ENCODE measurements at places on chromosomes 3 and 15. TPM values are rescaled to one million over a fixed set of nuclear protein-coding genes. Genes with fewer than 3 reads are reported as not detected.
A peak's percentile ranks its signal among the peaks of the same experiment; 100 is the strongest.

DNA sequence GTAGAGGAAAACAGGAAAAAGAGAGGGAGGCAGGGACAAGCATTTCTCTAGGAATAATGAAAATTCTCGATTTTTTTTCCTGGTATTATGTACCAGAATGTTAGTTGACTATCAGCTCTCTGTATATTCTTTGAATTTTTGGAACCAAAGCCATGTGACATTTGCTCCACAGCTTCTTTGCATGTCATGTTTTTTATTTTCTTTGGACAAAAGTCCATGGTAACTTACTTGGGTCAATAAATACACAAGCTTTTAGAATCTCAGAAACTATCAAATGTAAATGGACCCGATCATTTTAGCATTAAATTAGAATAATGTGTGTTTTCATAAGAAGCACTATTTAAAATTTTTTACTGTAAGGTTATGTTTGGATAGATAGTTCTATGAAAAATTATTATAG, 320.5 kb downstream of the ZIC1 start:
- DNase-seq = no peak

DNA sequence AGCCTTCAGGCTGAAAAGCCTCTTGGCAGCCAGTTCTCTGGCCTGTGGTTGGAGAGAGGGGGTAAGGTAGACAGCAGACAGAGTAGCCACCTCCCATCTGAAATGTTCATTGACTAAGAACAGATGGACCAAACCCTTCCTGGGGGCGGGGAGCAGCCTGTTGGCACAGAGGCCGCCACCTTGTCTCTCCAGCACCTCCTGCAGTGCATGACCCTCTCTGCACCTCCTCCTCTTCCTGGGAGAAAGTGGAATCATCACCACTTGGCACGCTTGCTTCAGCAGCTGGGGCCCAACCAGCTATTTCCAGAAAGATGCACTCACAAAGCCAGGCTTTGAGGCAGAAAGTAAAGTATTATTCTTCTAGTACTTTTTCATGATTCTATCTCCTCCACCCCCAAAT, 313.4 kb upstream of the CHRM5 start:
- no peak for DNase-seq

DNA sequence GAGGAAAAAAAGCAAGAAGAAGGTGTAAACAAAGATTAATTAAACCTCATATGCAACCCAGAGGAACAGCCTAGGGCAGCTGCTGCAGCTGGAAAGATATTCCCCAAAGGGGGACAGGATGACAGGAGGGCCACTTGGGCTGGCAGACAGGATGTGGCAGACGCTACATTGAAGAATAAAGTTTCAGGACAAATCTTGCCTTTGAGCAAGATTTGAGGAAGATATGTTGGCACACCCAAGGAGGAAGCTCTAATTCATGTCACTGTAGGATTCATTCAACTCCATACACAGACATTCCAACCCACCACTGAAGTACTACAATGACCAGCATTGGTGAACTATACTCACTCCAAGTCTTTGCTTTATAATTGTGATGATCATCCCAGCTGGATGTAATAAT, 504.0 kb downstream of the SHQ1 start:
- DNase-seq = no peak

CDCP1 gene
- 17.8 TPM for polyA plus RNA-seq

DLEC1 gene
- polyA plus RNA-seq = 0.06 TPM

- DNase-seq = no peak
Observed at GRCh38 chr3:148730676-148731075, 33.0 kb downstream of the AGTR1 start.

ASB14 gene
- not detected for polyA plus RNA-seq

DNA sequence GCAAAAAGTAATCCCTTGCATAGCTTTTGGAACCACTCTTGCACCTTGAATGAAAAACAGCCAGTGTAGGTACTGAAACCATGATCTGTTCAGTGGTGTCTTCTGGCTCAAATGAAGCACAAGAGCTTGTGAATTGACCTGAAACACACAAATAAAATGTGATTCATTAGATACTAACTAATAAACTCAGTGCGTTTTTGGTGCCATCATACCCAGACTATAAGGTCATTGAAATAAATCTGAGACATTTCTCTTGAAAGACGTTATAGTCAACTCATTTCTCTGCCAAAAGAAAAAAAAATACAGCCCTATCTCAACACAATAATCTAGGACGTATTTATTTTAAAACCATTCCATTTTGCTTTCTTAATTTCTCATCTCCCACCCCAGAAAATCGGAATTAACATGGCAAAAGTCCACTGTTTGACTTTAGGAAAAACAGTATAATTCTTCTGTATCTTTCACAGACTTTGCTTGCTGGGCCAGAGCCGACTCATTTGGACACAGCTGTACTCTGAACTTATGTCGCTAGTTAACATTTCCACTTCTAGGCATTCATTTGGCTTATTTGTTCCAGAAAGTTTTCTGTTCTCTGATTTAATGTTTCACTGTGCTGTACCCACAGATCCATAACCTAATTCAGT, 284.9 kb upstream of the TBL1XR1 start:
- DNase-seq = no peak

GRCh38 chr3:48548729-48549705, 7.6 kb downstream of the PFKFB4 start:
- no peak for DNase-seq

DNA sequence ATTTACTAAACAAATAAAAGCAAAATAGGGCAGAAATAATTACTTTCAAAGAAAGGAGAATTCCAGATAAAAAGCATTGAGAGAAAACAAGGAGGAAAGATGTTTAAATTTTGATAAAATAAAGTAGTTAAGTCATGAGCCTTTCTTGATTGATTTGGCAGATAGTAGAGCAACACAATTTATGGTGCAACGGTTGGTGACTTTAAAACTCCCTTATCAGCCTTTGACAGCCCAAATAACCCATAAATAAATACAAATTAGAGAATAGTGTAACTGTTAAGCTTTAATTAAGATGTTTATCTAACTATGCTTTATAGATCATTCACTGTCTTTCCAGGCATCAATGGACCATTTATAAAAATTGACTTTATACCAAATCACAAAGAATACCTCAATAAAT, 54.0 kb upstream of the EIF1B start:
- DNase-seq = no peak

DNA sequence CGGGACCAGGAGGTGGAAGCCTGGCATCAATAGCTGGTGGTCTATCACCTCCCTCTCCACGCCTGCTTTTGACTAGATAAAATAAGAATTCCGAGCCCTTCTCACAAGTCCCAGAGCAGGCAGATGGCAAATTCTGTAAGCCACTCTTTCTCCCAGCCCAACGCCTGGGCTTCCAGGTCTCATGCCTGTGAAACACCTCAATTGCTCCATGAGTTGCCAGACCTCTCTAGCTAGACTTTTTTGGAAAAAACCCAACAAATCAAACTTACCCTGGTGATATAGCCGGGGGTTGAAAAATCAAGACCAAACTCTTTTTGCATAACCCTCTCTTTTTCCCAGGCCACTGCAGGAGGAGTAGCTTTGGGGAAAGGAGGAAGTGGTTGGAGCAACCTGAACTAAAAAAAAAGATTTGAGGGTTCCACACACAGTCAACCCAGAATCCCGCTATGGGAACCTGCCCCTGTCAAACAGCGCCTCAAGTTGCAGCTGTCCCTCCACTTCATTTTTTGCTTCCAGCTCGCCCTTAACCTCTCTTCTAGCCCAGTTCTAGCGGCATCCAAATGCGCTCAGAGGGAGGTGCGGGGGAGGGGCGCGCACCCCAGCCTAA, 7.0 kb downstream of the BHLHE40 start:
- no peak for DNase-seq

GRCh38 chr15:38671675-38672254, 107.2 kb upstream of the RASGRP1 start:
- no peak for DNase-seq

DNA sequence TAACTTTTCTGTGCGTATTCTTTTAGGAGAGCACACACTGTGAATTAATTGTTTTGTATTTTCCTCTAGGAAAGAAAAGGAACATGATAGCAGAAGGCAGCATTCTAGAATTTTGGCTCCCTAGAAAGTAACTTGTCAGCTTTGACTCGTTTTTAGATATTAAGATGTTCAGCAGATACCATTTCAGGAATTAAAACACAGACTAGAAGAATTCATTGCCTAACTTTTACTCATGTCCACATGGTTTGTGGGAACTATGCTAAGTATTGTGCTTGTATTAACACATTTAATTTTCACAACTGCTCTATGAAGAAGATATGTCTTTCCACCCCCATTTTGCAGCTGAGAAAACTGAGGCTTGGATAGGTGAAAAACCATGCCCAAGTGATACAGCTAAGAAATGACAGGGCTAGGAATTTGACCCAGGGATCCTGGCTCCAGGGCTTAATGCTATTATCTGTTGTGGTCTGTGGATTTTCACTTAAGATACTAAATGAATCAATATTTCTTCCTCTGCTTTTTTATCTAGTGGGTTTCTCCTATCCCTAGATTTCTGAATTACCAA, 128.8 kb downstream of the MITF start:
- no peak for DNase-seq

CPA3 gene
- not detected for polyA plus RNA-seq

DNA sequence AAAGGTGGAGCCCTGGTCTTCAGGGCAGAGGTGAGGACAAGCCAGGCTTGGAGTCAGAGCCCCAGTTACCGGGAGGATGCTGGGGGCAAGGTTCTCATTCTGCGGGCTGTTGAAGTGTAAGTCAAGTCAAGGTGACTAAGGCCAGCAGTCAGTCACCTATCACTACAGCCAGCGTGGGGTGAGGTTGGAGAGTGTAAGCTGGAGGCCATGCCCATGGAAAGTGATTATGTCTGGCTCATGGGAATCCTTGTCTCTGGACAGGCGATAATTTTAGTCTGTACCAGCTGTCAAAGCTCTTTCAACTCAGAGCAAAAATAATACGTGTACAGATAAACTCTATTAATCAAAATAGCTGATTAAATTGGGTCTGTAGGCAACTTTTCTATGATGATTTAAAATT, 143.1 kb downstream of the NR2F2 start:
- no peak for DNase-seq

GRCh38 chr3:157832588-157832987, 273.6 kb downstream of the SHOX2 start:
- DNase-seq = no peak

DNA sequence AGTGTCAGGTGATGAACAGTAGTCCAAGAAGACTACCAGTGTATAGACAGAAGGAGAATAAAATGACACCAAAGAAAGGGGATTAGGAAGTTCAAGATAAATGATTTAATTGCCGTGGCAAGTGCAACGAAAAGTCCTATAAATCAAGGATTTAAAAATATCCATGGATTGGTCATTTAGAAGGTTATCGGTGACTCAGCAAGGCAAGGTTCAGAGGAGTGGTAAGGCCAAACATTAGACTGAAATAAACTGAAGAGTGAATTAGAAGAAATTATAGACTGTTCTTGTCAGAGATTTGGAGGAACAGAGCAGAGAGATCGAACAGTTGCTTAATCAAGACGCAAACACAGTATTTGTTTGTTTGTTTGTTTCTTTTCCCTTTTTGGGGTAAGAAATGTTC, 211.9 kb upstream of the KCNMB2 start:
- DNase-seq = no peak

- DNase-seq = peak; percentile 50
Observed at GRCh38 chr3:63940389-63940757, 28.2 kb upstream of the SCAANT1 start.

- no peak for DNase-seq
Observed at GRCh38 chr15:64611085-64611725, 150.8 kb downstream of the ZNF609 start.
